OCI-LY7 (cell line): ENCODE measurements at places on chromosomes 2 and 18.
A peak's percentile ranks its signal among the peaks of the same experiment; 100 is the strongest.

DNA sequence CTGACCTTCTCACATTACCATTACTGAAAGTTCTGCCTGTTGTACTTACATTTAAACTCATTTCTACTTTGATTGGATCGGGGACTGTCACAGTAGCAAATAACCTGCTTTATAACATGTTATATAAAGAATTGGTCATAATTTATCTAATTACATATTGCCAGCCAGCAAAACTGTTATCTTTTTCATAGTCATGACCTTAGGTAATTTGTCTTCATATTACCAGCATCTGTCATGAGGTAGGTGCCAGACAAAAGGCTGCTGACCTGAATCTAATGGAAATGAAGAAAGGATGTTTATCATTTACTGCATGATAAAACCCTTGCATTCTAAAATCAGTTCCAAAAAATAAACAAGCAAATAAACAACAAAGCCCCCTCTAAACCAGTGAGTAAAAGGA lies 89.4 kb upstream of the LRP1B start:
- DNase-seq, result no peak

- no peak for DNase-seq
Measured at GRCh38 chr2:224595518-224595917, 10.4 kb upstream of the CUL3 start.

DNA sequence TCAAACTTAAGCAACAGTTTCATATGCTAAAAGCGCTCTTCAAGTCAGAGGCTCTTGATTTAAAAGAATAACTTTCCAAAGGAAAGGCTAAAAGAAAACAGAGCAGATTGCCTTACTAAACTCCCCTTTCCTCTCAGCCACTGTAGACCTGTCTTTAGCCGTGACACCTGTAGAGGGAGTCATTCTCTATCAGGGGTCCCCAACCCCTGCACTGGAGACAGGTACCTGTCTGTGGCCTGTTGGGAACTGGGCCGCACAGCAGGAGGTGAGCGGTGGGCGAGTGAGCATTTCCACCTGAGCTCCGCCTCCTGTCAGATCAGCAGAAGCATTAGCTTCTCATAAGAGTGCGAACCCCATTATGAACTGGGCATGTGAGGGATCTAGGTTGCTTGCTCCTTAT lies 9.6 kb downstream of the SLC14A1 start:
- no peak for DNase-seq

DNA sequence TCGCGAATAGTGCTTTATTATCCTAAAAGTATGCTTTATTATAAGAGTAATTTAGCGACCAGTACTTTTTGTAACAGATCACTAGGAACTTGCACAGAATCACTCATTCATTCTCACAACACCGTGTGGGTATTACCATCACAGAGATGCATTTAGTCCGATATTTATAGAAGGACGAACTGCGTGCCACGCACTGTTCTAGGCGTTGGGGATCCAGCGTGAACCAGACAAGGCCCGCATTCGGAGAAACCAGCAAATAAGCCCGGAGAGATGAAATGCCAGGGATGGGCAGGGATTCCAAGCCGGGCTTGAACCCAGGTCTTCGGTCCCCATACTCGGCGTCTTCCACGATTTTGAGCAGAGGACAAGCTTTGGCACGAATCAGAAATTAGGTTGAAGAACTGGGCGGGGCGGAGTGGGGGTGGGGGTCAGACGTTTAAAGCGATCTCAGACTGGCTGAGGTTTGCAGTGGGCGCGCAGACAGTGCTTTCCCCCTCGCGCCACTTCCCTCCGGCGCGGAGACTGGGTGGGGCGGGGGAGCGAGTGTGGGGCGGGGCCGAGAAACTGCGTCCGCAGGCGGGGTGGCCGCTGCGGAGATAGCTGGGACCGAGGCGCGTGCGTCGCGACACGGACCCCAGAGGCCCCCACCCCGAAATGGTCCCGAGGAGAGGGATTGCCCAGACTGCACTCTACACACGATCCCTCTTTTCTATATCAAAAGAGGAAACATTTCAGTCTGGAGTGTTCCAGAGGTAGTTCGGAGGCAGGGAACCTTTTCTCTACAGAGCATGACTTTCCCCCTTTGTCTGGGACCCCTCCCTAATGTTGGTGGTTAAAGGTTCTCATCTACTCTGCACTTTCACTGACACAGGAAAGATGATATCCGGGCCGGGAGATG lies 1.1 kb upstream of the CXCR4 start:
- DNase-seq, result peak; percentile 90

- no peak for DNase-seq
Measured at GRCh38 chr18:14919666-14920065, 171.7 kb downstream of the ANKRD30B start.

- no peak for DNase-seq
Measured at GRCh38 chr2:241393524-241394196, 37.6 kb downstream of the FARP2 start.

DNA sequence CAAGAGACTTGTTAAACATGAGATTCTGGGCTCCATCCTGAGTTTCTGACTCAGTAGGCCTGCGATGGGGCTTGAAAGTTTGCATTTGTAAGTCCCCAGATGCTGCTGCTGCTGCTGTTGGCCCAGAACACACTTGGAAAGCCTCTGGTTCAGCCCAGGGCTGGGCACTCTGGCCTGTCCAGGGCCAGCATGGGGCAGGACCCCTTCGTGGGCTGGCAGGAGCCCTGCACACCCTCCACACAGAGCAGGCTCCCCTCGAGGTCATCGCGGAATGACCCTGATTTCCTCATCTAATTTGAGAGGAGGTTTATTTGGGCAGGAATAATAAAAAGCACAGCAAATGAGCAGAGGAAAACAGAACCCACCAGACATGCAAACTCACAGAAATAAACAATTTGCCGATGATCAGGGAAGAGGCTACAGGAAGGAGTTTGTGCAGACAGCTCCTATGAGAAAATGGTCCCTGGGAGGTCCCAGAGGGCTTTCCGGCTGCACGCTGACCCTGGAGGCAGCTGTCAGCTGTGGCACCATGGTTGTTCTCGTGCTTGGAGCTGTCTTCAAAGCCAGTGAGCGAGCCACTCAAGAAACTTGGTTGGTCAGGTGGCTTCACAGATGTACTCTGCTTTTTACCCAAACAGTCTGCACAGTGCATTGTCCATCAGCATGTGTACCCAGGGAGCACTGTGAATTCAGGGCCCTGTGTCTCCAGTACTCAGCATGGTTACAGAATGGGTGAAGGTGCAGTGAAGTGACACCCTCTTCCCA lies 119.3 kb downstream of the GLI2 start:
- no peak for DNase-seq

DNA sequence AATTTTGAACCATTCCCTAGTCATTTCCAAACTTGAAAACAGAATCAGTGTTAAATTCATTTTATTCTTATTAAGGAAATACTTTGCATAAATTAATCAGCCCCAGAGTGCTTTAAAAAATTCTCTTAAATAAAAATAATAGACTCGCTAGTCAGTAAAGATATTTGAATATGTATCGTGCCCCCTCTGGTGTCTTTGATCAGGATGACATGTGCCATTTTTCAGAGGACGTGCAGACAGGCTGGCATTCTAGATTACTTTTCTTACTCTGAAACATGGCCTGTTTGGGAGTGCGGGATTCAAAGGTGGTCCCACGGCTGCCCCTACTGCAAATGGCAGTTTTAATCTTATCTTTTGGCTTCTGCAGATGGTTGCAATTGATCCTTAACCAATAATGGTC lies 5.5 kb upstream of the MROH2A start:
- DNase-seq, result no peak

- DNase-seq, result peak; percentile 93
Measured at GRCh38 chr2:208254118-208254870, 577 bp downstream of the IDH1 start.

DNA sequence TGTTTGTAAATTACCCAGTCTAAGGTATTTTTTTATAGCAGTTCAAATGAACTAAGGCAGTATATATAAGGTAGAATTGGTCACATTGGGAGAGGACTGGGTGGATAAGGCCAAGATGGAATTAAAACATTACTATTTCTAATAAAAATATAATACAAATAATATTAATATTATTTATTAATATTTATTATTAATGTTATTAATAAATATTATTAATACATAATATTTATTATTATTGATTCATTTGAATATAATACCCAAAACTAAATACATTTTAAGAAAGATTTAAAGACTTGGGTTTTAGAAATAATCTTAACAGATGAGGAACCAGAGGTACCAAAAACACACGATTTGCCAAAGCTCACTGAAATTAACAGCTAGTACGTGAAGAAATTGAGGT lies 30.5 kb upstream of the MC2R start:
- DNase-seq, result no peak

GRCh38 chr2:106068451-106068850 lies 125.7 kb downstream of the UXS1 start:
- no peak for DNase-seq

DNA sequence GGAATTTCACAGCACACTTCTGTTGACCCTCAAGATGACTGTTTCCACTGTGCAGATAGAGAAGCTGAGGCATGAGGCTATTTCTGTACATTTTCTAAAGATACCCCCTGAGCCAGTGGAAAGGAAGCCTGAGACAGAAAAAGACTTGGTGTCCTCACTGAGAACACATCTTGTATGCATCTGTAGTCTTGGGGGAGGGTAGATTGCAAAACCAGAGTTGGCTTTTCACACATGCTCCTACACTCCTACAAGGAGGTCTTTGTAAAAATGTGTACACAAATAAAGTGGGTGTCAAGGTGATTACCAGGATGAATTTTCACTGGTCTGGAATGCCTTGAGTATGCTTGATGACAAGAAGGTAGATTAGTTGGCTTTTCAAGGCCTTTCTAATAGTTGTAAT lies 98.0 kb downstream of the KCTD18 start:
- DNase-seq, result no peak

- no peak for DNase-seq
Measured at GRCh38 chr18:55318951-55319441, 269.0 kb downstream of the TCF4 start.

- DNase-seq, result no peak
Measured at GRCh38 chr18:13605901-13606300, 120.5 kb downstream of the FAM210A start.

DNA sequence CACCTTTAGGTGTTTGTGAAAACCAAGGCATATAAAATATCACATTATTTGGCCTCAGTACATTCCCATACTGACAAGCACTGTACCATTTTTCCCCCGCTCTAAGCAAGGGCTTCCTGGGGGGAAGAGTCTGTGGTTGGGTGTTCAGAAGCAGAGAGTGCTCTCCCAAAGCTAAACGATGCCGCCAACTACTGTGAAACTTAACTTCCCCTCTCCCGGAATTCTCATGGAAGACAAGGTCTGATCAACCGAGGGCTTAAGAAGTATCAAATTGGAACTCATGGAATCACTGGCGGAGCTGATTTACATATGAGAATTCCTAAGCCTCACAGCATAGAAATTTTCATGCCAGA lies 433 bp upstream of the MFF start:
- DNase-seq, result no peak

GRCh38 chr2:67616749-67617148 lies 219.6 kb downstream of the ETAA1 start:
- no peak for DNase-seq

GRCh38 chr2:200379481-200380090 lies 73.1 kb downstream of the SPATS2L start:
- DNase-seq, result no peak

DNA sequence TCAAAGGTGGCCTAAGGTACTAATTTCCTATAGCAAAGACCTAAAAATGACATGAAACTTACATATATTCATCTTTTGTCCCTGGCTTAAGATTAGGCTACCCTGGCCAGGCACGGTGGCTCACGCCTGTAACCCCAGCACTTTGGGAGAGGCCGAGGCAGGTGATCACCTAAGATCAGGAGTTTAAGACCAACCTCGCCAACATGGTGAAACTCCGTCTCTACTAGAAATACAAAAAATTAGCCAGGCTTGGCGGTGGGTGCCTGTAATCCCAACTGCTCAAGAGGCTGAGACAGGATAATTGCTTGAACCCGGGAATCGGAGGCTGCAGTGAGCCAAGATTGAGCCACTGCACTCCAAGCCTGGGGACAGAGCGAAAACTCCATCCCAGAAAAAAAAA lies 5.9 kb downstream of the SRSF7 start:
- DNase-seq, result no peak

DNA sequence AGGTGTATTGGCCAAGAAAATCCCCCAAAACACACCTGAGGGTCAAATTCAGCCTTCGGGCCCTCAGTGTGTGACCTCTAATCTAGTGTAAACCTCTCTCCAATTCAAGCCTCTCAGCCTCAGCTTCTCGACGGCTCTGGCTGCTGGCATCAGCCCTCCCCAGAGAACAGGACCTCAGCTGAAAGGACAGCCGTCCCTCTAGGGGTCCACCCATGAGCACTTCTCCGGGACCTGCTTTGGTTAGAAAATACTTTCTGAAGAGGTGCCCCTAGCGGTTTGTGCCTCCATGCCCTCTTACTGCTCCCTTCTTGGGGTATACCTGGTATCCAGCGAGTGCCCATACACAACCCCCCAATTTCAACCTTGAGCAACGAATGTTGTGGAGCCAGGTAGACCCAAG lies 48.8 kb downstream of the INHBB start:
- DNase-seq, result no peak

DNA sequence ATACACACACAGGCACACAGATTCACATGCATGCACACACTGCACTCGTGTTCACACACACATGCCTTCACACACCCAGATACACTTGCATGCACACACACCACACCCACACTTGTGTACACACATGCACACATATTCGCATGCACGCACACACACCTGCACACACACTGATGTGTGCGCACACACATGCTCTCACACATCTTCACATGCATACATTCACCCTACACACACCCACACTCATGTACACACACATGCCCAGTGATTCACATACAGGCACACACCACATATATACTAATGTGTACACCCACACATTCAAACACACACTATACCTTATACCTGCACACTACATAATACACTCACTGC lies 181.6 kb downstream of the LOXHD1 start:
- no peak for DNase-seq

- DNase-seq, result no peak
Measured at GRCh38 chr2:157596992-157597681, 31.5 kb downstream of the ACVR1C start.

- no peak for DNase-seq
Measured at GRCh38 chr2:159155791-159156190, 130.7 kb downstream of the WDSUB1 start.

DNA sequence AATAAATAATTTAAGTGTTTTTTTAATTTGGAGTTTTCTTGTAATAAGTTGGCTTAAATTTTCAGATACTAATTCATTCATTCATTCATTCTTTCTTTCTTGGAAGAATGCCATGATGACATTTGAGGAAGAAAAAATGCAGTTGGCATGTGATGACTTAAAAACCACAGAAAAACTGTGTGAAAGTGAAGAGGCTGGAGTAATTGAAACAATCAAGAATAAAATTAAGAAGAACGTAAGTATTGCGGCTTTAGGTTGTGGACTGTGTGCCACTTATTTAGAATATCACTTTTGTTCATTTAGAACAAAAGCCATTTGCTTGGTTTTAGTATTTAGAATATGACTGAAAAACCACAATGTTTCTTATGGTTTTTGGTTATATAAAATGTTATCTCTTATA lies 51.4 kb downstream of the TTC39C start:
- DNase-seq, result no peak

DNA sequence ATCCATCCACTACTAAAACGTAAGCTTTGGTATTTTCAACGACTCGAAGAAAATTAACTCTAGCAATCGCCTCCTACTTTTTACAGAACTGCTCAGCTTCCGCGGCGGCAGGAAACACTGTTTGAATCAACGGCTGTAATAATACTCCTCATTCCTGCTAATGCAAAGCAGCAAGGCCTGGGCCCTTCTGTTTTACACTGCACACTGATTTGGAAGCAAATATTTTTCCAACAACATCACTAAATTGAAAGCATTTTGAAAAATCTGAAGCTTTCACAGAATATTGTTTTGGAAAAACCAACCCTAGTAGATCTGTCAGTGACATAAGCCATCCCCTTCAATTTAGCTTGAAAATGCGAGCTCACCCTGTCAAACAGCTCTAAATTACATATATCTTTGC lies 261.2 kb downstream of the TXNL1 start:
- no peak for DNase-seq
